ENCODE measurements at places on chromosomes 2 and 18.

GRCh38 chr18:657311-658000 lies at the start of gene TYMS:
TSS of gene TYMS (plus strand) at chr18:657653. CDS start at chr18:657743, 90 bp downstream.
- no peak for DNase-seq

DNA sequence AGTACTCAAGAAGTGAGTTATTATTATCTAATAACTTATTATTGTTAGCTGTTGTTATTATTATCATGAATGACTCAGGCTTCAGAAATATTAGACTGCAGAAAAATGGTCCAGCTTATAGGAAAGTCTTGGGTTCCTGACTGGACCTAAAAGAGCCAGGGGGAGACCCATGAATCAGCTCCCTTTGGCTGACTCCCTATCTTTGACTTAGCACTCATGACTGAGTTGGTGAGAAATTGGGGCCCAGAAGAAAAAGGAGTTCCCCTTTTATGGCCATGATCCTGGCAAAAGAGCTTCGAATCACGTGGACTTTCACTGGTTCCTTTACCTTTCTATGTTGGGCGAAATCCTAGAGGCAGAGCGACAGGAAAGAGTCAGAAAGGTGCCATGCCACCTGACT lies 145.8 kb downstream of the MYO3B start:
- no peak for DNase-seq

DNA sequence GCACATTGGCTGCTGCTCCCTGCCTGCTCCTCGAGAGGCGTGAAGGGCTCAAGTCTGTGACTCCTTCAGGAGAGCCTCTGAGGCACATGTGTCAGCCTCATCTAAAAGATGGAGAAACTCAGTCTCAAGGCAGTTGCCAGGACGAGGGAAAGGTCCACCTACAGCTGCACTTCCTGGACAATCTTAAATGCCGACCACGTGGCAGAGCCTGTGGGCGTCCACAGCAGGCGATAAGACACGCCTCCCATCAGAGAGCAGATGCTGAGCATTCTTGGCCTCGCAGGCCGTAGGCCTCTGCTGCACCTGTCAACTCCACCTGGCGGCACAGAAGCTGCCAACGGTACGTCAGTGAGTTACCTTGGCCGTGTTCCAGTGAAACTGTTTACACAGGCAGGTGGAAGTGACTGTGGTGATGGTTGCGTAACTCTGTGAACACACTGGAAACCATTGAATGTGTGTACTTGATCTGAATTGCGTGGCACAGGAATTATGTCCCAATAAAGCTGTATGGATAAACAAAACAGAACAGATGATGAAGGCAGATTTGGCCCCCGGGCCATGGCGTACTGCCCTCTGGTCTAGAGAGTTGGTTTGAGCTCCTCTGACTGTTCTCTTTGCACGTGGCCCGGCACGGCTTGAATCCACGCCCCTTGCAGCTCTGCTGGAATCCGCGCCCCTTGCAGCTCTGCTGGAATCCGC lies 114.5 kb downstream of the RNF144A start:
- no peak for DNase-seq

- no peak for DNase-seq
Observed at GRCh38 chr2:103003750-103004260, 242.0 kb downstream of the TMEM182 start.

GRCh38 chr2:68784188-68784587 lies 49.6 kb downstream of the ARHGAP25 start:
- no peak for DNase-seq

DNA sequence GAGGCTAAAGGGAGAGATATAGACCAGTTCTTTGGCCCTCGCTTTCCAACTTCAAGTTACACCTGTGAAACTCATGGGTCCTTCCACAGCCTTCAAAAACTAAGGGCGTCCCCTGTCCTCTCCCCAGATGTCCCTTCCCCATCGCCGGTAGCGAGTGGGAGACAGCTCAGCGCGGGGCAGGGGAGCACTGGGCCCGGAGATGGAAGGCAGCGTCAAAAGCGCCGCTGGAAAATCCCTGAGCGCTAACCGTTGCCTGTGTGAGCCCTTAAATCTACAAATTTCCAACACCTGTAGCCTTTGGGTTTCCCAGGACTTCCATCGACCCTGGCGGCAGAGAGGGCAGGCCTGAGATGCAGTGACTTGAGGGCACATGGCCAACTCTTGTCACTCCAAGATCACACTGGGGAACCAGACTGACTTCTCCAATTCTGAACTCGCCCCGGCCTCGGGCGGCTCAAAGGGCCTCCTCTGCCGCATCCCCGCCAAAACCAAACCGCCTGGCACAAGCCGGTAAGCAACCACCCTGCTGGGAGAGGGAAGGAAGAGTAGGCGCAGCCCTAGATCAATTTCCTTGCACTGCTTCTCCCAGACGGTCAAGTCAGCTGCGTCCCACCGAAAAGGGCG lies 879 bp upstream of the EPAS1 start:
- DNase-seq: no peak

DNA sequence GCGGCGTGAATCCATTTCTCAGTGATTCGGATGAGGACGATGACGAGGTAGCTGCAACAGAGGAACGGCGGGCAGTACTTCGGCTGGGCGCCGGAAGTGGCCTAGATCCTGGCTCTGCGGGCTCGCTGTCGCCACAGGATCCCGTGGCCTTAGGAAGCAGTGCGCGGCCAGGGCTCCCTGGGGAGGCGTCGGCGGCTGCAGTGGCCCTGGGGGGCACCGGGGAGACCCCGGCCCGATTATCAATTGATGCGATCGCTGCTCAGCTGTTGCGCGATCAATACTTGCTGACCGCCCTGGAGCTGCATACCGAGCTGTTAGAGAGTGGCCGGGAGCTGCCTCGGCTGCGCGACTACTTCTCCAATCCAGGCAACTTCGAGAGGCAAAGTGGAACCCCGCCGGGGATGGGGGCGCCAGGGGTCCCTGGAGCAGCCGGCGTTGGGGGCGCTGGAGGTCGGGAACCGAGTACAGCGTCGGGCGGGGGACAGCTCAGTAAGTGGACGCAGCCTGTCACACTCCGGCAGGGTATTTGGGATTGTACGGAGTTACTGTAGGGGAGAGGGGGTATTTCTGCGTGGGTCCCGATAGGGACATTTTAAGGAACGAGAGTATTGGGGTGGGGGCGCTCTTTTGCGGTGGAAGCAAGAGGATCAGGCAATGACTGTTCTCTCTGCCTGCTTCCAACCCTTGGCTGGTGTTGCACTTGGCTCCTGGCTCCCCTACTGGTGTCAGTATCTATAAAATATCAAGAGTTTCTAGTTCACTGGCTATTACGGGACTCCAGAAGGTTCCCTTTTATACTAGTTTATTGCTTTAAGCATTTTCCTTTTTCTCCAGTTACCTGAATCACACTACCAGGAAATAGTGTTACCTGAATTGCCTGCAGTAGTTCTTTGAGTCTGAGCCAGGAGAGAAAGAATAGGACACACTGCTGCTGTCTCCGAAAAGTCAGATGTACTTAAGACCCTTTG lies 772 bp downstream of the RELCH start:
- no peak for DNase-seq

GRCh38 chr2:157488877-157489276 lies 45.0 kb upstream of the CYTIP start:
- no peak for DNase-seq

DNA sequence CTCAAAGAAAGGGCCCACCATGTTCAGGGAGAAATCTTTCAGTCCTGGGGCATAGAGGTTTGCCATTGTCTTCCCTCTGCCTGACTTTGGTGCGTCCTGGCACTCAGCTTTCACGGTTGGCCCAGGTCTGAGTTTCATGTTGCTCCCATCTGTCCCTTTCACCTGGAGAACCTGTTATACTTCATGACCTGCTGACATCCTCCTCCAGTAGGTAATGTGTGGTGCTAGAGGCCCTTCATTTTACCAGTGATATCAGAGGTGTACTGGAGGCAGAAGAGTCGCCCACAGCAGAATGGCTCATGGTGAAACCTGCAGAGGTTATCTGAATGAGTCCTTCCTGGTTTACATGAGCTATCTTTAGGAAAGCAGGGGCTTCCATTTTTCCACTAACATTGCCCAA lies 128.8 kb upstream of the DLX2 start:
- DNase-seq: no peak

GRCh38 chr2:231312066-231312465 lies 83.4 kb upstream of the B3GNT7 start:
- no peak for DNase-seq

GRCh38 chr2:234298918-234299317 lies 198.0 kb downstream of the ARL4C start:
- no peak for DNase-seq

GRCh38 chr2:45192481-45192880 lies 183.2 kb upstream of the SIX2 start:
- DNase-seq: no peak

GRCh38 chr2:199798831-199799580 lies 52.0 kb downstream of the FTCDNL1 start:
- DNase-seq: no peak

- no peak for DNase-seq
Observed at GRCh38 chr18:48514786-48515185, 24.0 kb upstream of the CTIF start.

GRCh38 chr2:64145714-64146113 lies 1.5 kb upstream of the PELI1 start:
- no peak for DNase-seq

DNA sequence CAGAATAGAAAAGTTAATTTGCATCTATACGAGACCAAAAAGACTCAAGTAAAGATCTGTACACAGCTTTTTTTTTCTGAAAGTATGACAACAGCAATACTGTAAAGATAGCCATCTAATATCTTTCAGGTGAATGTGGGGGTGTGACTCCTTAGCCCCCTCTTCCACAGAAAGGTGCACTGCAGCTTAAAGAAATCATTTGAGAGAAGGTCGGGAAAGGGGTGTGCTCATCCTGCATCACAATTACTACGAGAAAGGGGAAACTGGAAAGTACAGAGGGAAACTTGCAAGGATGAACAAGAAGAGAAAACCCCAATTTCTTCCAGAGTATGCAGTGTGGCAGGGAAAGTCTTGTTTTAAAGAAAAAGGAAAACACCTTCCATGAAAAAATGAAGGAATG lies 255.6 kb downstream of the CCDC178 start:
- no peak for DNase-seq

DNA sequence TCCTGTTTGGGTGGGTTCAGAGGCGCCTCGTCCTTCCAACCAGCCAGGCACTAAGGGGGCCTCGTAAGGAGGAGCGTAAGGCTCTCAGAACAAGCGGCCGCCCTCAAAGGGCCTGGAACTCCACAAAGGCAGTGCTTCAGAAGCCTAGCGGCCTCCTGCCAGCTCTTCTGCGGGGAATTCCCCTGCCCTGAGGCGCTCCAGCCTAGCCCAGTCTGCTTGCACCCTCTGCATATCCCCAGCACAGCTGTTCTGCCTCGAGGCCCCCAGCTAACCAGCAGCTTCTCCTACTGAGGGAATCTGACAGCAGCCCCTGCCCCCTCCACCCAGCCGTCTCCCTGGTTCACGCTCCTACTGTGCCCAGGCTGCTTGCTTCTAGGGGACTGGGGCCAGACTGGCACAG lies 265.9 kb downstream of the TFCP2L1 start:
- no peak for DNase-seq

DNA sequence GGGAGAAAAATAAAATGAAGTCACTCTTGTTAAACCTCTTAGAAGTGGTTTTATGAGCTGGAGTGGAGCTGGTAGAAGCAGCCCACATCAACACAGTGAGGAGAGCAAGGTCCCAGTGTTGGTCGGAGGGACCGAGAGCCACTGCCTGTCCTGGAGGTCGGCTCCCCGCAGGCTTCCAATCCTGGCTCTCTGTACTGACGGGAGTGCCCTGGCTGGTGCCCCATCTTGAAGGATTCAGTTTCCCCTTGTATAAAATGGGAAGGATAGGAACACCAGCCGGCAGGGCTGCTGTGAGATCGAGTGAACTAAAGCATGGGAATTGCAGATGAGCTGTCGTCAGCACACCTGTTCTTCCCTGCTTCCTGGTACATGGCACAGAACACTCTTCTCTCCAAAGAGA lies 104.3 kb upstream of the ID2 start:
- no peak for DNase-seq

DNA sequence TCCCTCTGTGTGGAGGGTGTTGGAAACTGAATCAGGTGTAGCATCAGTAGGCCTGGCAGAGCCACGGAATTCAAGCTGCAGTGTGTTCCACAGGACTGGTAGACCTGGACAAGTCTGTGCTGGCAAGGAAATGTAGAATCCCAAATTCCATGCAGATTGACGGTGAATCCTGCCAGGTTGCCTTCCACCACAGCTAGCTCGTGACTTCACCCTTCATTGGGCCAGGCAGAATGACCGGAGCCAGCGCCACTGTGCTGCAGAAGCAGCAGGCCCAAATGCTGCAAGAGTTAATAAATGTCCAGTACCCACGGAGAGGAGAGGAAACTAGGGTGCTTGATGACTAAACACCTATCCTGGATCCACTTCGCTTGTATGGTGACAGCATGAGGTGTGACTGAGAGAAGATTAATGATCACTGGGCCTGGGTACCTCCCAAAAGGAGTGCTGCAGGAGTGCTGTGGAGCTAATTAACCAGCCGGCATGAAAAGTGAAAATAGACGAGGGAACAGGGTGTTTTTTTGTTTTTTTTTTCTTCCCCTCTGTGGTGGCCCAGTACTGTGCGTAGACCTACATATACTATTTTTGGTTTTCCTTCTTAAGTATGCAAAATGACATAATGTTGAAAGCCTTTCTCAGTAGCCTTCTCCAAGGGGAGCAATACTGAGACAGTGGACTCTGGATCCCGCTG lies 122.2 kb downstream of the TANC1 start:
- DNase-seq: no peak

DNA sequence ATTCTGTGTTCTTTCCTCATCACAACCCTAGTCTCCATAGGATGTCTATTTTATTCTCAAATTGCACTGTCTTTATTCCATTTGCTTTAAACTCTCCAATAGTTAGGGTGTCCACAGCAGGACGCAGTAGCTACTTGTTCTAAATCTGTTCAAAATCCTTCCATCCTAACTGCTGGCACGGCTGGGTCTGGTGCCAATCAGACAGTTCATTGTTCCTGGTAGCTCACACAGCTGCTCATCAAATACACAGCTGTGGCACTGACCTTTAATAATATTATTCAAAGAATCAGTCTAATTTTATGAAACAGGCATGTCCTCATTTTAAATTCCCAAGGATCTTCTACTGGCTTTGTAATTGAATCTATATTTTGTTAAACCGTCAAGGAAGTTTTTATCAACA lies 59.7 kb upstream of the TMEFF2 start:
- DNase-seq: no peak

DNA sequence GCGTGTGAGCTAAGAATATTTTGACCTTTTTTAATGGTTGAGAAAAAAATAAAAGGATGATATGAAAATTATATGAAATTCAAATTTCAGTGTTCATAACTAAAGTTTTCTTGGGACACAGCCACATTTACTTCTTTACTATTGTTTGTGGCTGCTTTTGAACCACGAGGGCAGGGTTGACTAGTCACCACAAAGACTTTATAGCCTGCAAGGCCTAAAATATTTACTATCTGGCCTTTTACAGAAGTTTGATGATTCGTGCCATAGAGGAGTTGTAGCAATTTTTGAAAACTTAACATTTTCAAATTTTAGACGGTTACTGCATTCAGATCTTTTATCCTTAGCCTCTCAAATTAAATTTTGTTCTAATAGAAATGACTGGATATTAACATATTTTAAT lies 69.9 kb downstream of the LIMS1 start:
- no peak for DNase-seq

DNA sequence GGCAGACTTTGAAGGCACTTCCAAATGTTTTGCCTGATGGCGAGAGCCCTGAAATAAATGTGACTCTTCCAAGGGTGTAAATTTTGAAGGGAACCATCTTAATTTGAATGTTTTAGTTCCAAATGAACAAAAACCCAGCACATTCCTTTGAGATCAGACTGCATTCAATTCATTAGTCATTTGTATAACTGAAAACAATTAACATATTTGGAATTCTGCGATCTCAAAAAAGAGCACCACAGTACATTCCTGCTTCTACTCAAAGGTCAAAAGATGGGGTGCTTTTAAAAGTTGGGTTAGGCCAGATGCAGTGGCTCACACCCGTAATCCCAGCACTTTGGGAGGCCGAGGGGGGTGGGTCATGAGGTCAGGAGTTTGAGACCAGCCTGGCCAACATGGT lies 38.2 kb upstream of the CHRNA1 start:
- DNase-seq: no peak

Data from ascending aorta (tissue), 2 donors.